Aorta (tissue), 5 donors: ENCODE measurements at places on chromosomes 5 and 9. TPM values are rescaled to one million over a fixed set of nuclear protein-coding genes. Genes with fewer than 3 reads are reported as not detected.

- DNase-seq, result no peak
Measured at GRCh38 chr5:139652788-139653241, 4.7 kb downstream of the CXXC5 start.

- no peak for DNase-seq
Measured at GRCh38 chr9:137545123-137545522, 5.1 kb downstream of the PNPLA7 start.

DNA sequence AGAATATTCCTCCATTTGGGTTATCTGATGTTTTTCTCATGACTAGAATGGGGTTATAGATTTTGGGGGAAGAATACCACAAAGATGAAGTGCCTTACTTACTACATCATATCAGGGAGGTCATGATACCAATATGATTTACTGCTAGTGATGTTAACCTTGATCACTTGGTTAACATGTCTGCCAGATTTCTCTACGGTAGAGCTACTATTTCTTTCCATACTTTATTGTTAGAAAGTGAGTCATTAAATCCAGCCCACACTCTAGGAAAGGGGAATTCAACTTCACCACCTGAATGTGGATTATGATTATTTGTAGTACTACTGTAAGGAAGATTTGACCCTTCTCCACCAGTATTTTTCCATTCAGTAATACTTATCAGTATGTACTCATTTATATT is 64.7 kb downstream of the UBE2R2 start:
- no peak for DNase-seq

- no peak for DNase-seq
Measured at GRCh38 chr9:112496074-112496722, 9.6 kb downstream of the KIAA1958 start.

DNA sequence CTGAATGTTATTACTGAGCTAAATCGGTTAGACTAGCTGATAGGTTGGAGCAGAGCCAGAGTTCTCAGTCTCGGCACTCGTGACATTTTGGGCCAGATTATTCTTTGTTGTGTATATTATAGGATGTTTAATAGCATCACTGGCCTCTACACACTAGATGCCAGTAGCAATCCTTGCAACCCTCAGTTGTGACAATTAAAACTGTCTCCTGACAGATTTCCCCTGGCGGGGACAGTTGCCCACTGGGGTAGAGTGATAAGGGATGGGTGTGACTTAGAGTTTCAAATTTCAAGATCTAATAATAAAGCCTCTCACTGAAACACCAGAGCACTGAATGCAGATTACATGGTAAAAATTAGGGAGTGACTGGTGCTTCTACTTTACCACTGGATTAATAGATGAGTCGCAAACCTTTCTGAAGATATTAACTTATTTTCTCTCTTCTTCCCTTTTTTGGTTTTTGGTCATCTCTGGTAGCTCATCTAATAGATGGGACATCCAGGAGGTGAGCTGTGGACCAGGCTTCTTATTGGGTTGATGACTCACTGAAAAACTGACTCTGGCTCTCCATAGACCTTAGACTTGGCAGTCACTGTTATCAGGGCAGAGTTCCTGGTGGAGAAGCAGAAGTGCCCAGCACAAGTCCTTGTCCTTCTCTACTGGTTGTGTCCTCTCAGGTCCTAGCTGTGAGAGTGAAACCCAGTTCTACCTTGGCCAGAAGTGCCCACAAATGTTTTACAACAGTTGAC is 150.3 kb downstream of the UNC13B start:
- no peak for DNase-seq

Gene TAF11L10
- total RNA-seq, result not detected

- DNase-seq, result no peak
Measured at GRCh38 chr5:93267276-93267675, 313.7 kb downstream of the NR2F1-AS1 start.

GRCh38 chr9:37920471-37921167 is 16.7 kb upstream of the SLC25A51 start:
- DNase-seq, result no peak

DNA sequence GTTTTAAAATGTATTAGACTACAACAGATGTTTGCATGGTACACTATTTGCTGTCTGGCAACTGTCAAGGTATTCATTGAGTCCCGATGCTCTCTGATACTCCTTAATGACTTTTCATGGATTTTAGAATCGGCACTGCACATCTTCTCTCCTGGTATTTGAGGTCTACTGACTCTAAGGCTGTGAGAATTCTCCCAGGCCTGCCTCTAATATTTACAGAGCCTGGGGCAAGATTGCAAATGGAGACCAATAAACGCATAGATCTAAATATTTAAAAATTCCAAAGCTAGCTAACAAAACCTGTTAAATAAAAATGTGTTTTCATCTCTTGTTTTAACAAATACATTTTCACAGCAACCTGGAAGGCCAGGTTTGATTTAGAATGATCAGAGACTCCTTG is 291.4 kb upstream of the RFX3 start:
- DNase-seq, result no peak

DNA sequence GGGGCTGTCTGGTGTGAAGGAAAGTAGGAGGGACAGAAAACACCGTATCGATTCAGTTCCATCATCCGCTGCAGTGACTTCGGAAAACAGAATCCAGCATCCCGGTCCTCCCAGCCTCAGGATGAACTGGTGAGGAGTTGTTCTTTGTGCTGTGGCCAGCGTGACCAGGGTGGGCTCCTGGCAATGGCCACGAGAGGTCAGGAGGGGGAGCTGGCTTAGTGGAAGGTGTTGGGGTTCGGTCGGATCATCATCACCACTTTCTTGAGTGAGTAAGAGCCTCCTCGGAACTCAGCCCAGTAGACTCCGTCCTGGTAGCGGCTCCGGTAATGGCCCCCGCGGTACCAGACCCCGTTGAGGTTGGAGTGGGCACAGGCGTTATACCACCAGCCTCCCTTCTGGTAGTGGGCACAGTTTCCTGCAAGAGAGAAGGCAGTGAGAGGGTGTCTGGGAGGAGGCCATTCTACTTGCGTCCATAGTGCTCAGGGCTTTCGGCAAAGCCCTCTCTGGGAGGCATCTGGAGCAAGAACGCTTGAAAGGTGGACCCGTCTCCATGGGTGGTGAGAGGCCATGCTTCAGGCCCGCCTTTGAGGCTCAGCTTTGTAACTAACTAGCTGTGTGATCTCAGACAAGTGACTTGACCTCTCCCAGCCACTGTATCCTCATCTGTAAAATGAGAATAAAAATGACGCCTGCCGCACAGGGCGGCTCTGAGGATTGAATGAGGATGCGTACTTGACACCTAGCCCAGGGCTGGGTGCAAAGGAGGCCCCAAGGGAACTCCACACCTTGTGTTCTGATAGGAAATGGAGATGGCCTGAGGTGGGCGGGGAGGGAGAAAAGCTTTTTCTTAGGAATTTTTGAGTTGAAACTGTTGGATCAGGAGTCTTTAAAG is 33.5 kb downstream of the ANGPTL2 start:
- no peak for DNase-seq

GRCh38 chr5:25002371-25002770 is 357.6 kb upstream of the CDH10 start:
- DNase-seq, result no peak

DNA sequence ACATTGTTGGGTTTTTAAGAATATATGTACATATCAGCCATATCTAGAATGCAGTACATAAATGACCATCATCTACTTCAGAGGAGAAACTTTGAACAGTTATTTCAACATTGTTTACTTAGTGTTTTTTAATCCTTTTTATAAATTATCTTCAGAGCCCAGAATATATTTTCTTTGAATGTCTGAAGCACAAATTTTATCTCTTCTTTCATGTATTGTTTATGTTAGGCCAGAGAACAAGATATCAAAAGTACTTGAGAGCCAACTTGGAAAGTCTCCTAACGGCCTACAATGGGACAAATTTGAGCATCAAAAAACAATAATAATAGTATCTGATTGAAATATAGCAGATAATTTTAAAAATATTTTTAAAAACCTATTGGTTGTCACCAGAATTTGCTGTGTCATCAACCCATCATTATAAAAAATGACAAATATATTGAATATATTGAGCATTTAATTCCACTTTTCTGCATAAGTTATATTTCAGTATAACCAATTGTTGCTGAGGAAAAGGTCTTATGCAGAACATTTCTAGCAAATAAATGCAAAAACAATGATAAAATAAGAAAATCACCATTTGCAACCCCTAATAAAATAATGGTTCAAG is 67.5 kb upstream of the CCNG1 start:
- no peak for DNase-seq

DNA sequence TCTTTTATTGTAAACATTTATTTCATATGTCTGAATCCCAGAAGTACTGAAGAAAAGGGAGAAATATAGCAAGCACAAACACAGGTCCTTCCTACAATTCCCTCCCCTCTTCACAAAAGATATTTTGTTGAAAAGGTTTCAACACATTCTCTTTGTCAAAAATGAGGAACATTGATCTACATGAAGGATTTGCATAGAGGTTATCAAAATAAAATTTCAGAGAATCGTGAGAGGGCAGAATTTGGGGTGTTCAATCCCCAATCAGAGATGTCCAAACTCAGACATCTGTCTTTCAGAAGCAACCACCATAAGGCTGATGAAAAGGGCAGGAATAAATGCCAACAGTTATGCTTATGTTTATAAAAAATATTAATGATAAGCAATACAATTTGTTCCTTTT is 69.2 kb downstream of the MARCHF3 start:
- DNase-seq, result no peak

DNA sequence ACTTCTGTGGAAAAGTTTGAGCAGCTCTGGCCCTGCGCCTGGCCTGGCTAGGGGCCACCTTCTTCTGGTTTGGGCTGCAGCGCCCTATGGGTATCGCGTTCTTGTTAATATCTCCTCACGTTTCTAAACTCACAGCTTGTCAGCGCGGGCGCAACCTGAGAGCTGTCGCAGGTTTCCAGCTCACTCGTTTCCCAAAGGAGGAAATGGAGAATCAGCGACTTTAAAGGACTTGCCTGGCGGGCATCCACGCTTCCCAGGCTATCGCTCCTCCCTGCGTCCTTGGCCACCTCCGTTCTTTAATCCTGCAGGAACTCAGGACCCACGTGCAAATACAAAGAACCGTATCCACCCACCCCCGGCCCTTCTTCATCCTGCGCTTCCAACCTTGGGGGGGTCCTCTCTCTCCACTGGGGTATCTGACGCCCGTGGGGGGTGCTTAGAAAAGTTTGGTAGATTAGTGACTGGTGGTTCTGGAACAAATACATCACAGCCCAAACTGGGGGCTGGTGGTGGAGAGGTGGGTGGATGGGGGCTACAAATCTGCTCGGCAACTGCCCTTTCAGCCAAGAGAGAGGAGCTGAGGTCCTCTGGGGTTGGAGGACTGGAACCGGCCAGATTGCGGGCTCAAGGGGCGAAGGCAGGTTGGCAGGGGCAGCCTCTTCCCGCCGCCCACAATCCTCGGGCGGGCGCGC is 578 bp upstream of the PSAT1 start:
- peak; percentile 77 for DNase-seq

DNA sequence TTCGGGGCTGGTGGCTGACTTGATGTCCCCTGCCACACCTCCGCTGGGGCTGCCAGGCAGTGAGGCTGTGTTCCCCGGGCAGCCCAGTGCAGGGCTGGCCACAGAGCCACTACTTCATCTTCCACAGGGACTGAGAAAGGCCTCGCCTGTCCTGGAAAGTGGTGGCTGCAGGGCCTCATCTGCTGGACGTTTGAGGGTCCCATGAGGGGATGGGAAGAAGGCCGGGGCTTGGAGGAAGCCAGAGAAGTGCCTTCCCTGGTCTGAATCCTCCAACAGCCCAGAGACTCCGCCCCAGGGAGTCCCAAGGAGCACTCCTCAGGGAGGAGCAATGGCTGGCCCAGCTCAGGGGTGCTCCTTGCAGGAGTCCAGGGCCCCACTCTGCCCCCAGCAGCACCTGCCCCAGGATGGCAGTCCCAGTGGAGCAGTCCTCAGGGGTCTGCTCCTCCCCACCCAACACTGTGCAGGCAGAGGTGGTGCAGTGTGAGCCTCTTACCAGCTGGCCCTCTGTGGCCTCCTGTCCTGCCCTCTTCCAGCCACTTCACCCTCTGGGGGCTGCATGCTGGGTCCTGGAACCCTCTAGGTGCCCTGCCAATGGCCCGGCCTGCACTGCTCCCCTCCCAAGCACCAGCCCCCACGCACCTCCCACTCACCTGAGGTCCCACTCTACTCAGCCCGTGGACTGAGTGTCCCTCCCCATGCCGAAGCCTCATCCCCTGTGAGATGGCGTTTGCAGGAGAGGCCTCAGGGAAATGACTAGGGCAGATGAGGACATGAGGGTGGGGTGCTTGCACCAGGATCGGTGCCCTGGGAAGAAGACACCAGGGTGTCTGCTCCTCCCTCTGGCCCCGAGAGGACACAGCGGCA is 47.3 kb upstream of the COL5A1 start:
- DNase-seq, result no peak

GRCh38 chr9:81620002-81620390 is 69.4 kb downstream of the TLE1 start:
- no peak for DNase-seq

- DNase-seq, result no peak
Measured at GRCh38 chr9:79470954-79471353, 100.8 kb upstream of the TLE4 start.

DNA sequence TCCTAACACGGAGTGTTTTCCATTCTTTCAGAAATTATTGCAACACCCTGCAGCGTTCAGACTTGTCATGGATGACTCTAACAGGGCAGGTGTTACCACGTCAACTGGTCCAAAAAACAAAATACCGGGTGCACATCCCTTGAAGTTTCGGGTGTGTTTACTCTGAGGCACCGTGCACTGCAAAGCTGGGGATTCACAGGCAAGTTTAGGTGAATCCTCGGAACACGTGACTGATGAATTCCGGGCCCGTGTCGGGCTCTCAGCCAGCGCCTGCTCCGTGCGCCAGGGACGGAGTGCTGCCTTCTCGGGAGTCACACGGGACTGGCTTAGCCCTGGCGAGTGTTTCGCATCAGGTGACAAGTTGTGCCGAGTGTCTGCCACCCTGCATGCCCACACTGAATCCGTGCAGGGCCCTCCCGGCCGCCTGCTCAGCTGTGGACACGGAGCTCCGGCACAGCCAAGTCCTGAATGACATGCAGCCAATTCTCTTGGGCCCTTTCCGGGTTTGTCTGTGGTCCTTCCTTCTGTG is 66.0 kb upstream of the IRX4 start:
- no peak for DNase-seq

DNA sequence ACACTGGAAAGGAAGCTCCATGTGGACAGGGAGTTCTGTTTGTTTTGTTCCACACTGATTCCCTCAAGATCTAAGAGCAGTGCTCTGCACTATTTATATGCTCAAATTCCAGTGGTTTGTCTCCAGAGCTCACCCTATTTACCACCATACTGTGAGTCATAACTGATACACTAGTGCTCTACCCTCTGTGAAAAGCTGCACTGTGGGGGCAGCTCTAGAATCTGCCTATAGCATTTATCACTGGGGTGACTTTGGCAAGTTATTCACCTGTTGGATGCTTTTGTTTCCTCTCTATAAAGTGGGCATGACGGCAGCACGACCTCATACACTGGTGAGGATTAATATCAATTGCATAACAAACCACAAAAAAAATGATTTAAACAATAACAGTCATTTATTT is 307.8 kb downstream of the NR2F1-AS1 start:
- no peak for DNase-seq

- DNase-seq, result no peak
Measured at GRCh38 chr5:39005566-39006232, 68.5 kb downstream of the RICTOR start.

Gene PHPT1
- total RNA-seq, result 84.1 TPM
